NCI-H524 (cell line): ENCODE measurements at places on chromosomes 6 and 20.

GRCh38 chr6:44022296-44022661 lies 105.0 kb downstream of the MRPL14 start:
- no peak for DNase-seq

DNA sequence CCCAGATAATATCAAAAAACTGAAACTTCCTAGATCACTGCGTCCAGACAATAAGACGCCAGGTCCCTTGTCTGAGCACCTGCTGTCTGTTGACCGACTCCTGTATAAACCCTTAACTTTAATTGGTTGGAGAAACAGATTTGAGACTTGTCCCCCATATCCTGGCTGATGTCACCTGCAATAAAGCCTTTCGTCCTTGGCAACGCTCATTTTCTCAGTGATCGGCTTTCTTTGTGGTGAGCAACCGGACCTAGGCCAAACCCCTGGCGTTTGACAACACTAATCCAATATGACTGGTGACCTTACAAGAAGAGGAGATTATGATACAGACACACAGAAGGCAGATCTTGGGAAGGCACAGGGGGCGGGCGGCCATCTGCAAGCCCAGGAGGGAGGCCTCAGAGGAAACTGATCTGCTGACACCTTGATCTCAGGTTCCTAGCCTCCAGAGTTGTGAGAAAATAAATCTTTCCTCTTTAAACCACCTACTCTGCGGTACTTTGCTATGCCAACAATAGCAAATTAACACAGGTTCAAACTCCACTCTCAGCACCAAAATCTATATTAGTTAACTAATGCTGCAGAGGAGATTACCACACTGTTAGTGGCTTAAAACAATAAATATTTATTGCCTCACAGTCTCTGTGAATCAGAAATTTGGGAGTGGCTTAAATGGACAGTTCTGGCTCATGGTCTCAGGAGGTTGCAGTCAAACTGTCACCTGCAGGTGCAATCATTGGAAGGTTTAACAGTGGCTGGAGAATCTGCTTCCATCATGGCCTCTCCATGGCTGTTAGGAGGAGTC lies 178.7 kb downstream of the OTOR start:
- DNase-seq: no peak

DNA sequence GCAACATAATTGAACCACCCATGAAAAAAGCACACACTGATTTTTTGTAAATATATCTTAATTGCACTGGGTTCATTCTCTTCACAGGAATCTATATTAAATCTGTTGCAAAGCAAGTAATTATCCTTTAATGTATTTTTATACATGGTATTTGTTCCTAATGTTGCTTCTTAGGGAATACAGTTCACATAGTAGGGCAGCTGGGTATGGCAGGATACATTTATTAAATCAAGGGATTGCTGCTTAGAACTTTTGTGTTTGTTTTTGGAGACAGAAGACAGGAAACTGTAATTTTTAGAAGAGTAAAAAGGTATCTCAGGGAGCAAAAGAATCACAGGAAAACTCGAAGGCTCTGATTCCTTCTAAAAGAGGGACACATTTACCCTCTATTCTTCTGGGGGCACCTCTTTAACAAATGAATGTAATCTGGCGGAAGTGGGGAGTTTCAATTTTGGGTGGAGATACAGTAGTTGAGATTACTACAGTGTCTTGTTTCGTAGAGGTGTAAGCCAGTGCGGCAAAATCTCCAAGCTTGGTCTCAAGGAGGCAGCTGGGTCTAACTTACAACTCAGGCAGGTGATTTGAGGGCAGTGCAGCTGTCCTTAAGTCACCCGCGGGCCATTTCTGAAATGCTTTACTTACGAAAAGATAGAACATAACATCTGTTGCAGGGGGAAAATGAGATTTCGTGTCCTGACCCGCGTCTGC lies 812 bp upstream of the SMIM13 start:
- no peak for DNase-seq

GRCh38 chr6:155611742-155612141 lies 156.1 kb upstream of the NOX3 start:
- DNase-seq: no peak

- DNase-seq: no peak
These were observed 12.4 kb downstream of the PKIG start for GRCh38 chr20:44594730-44595129.

DNA sequence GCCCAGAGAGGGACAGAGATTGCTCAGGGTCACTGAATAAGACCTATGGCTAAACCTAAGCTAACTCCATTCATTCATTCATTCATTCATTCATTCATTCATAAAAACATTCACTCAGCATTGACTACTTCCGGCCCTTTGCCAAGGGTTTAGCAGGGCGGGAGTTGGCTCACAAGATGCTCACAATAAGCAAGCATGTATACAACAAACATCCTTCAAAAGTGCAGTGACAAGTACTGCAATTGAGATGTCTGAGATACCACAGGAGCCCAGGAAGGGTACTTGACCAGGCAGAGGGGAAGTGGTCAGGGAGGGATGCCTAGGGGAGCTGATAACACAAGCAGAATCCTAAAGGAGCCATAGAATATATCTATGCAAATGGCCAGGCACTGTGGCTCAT lies 18.2 kb upstream of the KIAA1755 start:
- no peak for DNase-seq

GRCh38 chr6:44497807-44498206 lies 110.3 kb downstream of the CDC5L start:
- no peak for DNase-seq

DNA sequence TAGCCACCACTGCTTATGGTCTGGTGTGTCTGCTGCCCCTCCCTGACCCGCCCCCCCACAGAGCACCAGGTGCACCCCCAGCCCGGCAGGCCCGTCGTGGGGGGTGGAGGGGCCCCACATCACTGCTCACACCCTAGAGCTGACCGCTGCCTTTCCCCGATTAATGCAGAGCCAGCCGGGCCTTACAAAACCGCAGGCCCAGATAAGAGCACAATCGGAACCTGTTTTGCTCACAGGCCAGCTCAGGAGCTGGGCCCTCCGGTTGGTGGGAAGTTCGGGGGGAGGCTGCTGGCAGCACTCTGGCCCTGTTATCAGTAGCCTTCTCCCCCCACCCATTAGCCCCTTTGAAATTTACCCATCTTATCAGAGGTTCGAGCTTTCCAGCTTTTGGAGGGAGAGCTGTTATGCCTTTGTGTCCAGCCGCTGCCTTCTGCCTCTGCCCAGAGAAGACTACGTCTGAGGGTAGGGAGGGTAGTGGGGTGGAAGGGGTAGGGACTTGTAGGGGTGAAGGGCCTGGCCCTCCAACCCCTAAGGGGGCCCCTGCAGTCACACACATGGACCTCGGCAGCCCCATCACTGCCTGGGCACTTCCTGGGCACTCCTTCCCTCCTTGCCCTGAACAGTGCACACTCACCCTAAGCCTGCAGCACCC lies 6.9 kb upstream of the SPDEF start:
- DNase-seq: no peak

GRCh38 chr20:62193079-62194025 lies 10.5 kb downstream of the MTG2 start:
- no peak for DNase-seq

GRCh38 chr20:37869334-37869861 lies 33.5 kb upstream of the VSTM2L start:
- DNase-seq: no peak

DNA sequence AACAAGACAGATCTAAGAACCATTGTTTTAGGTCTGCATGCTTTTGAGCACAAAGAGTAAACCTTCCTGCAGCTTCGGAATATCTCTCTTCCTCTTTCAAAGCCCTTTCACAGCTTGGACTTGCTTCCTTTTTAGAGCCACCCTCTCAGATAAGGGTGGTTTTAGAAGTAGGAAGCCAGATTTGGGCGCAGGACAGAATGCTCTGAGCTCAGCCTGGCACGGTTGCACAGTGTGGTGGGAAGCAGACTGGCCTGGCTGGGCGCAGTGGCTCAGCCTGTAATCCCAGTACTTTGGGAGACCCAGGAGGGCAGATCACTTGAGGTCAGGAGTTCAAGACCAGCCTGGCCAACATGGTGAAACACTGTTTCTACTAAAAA lies 35.6 kb upstream of the PNRC1 start:
- no peak for DNase-seq

GRCh38 chr6:35911871-35912653 lies 8.8 kb downstream of the SRPK1 start:
- no peak for DNase-seq

DNA sequence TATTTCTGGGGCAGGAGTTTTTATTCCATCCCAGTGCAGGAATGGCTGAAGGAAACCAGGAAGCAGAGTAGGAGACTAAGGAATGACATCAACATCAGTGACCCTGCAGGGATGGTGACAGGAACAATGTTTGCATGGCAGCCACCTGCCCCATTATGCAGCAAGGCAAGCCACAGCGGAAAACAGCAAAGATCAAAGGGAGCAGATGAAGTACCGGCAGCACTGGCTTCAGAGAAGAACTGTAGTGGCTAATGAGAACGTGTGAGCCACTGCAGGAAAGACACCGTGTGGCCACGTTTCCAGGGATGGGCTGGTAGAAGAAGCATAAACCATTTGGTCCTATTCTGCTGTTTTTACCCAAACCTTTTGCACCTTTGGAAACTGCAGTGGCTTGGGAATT lies 52.9 kb upstream of the TAB2 start:
- no peak for DNase-seq

DNA sequence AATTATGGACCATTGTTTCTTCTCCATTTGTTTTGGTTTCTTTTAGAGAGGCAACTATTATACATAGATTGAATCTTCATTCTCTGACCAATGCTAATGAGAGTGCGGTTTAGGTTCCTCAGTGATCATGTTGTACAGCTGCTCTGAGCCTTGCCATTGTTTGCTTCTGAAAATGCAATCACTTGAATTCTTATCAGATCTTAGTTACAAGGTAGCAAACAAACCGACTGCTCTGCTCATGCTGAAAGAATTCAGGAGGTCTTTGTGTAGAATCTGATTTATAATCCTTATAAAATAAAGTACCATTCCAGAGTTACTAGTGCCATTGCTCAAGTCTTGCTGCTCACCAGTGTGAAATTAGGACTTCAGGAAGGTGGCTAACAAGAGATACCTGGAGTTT lies 569.1 kb upstream of the ID4 start:
- DNase-seq: no peak

DNA sequence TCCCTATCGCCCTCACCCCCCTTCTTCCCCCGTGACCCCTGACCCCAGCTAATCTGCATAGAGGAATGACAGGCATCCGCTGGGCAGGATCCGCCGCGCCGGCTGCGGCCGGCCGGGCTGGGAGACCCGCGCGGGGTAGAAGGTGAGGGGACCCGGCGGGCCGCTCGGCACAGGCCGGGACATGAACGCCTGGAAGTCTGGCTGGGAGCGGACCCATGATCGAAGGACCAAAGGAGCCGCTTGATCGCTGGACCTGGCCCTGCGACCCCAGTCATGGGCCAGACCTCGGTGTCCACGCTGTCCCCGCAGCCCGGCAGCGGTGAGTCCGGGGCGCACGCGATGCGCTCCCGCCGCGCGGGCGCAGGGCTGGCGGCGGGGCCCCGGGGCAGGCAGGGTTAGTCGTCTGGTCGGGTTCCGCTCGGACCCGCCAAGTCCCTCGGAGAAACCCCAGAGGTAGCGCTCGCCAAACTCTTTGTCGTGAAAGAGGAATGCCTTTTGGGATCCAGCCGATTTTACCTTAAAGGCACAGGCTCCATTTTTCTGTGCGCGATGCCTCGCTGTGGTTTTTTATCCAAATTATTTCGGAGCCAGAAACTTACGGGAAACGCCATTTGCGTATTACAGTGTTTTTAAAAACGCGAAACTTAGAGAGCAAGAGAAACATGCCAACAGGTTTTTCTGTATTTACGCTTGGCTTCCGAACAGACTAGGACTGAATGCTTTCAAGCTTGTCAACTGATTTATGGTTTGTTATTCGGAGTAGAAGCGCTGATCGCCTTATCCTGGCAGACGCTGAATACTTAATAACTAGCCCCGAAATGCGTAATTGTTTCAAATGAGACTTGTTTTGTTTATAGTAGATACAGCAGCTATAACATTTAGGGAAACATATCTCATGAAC lies at the start of gene PHACTR2:
Gene PHACTR2, plus strand, starts transcription at position 75 of the 901 bp plus-strand sequence. Its CDS starts 199 bp downstream, at position 274.
- peak; percentile 54 for DNase-seq

DNA sequence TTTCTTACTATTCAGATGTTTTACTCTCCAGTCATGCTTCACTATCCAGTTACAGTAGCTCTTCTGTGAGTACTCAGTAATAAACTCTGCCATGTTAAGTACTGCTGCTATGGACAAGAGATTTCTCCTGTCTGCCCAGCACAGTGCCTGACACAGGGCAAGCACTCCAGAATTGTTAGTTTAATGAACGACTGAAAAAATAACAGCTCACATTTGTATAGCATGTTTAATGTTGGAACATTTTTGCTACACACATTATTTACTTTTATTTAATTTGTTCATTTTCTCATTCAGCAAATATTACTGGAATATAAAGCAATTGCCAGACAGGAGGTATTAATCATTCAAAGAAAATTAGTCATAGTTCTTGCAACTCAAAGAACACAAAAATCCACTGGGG lies 142.6 kb upstream of the HMGN3 start:
- no peak for DNase-seq

DNA sequence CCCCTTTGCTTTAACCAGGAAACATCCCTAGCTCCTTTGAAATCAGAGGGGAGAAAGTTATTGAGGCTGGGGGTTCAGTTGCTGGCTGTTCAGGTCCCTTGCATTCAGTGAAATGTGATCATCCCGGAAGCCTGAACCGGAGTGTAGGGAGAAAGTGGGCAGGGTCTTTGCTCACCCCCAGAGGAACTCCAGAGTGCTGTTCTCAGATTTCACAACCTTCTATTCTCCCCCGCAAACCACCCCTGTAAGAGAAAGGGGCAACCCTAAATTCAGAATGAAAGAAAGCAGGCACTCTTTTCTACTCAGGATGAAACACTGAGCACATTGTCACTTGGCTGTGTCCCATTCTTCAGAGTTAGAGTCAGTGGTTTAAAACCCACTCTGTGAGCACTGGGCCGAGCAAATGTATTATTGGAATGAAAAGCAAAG lies 139.8 kb downstream of the KHDC1L start:
- DNase-seq: no peak

DNA sequence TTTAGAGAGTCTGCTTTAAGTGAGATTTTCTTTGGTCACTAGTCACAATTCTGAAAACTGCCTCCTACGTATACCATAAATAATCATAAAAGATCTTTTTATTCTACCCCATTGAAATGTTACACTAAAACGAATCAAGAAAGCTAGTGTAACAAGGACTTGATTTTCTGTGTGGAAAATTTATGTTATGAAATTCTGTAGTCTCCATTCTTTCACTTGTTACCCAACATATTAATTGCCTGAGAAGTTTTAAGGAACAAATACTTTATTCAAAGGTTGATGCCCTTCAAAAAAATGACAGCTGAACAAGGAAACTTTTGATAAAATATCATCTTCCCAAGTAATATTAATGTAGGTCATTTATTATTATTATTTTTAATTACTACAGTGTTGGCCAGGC lies 13.3 kb upstream of the HBS1L start:
- no peak for DNase-seq

GRCh38 chr6:127581576-127581975 lies 4.6 kb downstream of the C6orf58 start:
- no peak for DNase-seq

DNA sequence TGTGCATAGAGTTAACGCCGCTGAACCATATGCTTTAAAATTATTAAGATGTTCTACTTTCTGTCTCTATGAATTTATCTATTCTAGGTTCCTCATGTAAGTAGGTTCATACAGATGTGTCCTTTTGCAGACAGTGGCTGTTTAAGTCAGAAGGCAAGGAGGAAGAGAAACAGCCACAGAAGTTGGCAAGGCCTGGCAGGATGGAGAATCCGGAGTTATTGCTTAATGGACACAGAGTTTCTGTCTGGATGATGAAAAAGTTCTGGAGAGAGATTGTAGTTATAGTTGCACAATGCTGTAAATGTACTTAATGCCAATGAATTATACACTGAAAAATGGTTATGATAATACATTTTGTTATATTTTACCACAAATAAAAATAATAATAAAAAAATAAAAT lies 283.6 kb upstream of the CNR1 start:
- no peak for DNase-seq
